ENCODE measurements at places on chromosomes 1 and 21. TPM values are rescaled to one million over a fixed set of nuclear protein-coding genes. Genes with fewer than 3 reads are reported as not detected.

DNA sequence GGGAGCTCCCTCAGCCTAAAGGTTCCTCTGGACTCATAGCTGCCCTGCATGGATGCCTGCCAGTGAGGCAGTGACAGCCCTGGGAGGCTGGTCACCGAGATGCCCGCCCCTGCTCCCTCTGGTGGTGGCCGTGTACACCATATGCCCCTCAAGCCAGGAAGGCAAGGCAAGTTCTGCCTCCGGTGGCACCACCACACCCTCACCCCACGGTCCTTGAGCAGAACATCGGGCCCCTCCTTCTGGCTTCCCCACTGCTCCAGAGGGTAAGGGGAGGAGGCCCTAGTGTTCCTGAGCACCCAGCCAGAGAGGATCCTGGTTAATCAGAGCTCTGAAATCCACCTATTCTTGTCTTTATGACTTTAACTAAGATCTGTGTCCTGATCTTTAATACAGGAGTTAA is 1.5 kb upstream of the S100A14 start:
- no peak for DNase-seq

Gene ZZZ3
- 57.0 TPM for total RNA-seq

GRCh38 chr1:1109743-1110142 is 6.1 kb downstream of the C1orf159 start:
- no peak for DNase-seq

Gene NBPF3
- 16.1 TPM for total RNA-seq

GRCh38 chr1:1144122-1144842 is 28.4 kb upstream of the C1orf159 start:
- peak; percentile 58 for DNase-seq

DNA sequence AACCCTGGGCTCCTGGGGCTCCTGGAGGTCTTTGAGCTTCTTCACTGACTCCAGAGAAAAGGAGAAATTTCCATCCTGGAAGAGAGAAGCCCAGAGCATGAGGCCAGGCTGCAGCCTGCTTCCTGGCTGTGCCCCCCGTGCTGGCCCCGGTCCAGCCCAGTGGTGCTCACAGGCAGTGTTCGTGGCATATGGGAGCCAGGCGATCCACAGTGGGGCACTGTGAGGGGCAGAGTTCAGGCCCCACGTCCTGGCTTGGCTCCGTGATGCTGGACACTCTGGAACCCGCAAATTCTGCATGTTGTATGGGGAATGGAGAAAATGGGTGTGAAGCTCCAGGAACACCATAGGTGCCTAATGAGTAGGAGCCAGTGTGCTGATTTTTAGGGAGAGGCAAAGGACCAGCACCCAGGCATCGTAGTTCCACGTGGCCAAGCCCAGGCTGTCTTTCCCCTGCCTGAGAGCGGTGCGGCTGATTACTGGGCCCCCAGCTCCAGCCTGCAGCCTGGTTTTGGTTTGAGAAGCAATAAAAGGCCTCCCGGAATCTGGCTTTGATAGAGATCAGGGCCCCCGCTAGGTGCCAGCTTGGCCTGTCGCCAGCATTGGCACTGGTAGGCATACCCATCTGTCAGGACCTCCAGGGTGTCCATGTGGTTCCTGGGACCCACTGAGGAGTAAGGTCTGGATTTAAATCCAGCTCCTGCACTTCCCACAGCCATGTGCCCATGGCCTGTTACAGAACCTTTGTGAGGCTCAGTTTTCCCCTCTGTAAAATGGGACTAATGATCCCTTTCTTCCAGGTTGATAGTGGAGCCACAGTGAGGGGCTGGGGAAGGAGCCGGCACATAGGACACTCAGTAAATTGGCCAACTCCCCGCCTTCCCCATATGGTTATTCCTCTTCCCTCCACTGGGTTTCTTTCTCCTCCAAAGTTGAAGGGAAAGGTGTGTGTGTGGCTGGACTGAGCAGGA is 725 bp downstream of the GUCA2A start:
- DNase-seq: no peak

- DNase-seq: no peak
Measured at GRCh38 chr1:242240077-242240476, 241.2 kb upstream of the MAP1LC3C start.

DNA sequence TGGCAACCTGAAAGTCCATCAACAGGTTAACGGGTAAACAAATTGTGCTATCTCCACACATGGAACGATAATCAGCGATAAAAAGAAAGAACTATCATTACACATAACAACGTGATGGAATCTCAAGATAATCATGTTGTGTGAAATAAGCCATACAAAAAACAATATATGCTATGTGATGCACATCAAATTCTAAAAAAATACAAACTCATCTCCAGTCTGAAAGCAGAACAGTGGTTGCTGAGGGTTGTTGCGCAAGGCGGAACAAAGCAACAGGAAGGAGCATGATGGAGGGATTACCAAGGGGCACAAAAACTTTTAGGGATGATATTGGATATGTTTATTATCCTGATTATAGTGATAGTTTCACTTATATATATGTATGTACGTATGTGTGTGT is 324.8 kb downstream of the VAV3 start:
- no peak for DNase-seq

GRCh38 chr21:33892853-33893252 is 22.8 kb downstream of the ATP5PO start:
- DNase-seq: no peak

- no peak for DNase-seq
Measured at GRCh38 chr1:220652995-220653394, 37.2 kb upstream of the C1orf115 start.

DNA sequence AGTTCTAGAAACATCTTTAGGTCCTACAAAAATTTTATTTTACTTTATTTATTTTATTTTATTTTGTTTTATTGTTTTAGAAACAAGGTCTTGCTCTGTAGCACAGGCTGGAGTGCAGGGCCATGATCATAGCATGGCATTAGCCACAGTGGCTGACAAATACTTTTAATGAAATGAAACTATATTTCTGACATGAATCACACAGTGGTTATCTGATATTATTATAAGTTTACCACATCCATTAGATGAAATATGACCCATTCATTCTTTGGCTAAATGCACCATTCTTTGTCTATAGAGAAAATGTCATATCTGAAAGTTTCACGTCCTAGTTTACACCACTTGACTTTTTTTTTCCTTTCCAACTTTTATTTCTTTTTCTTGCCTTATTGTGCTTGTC is 613.4 kb upstream of the ADAMTS5 start:
- no peak for DNase-seq

GRCh38 chr1:205998457-205999241 is 4.5 kb downstream of the RAB7B start:
- DNase-seq: no peak

DNA sequence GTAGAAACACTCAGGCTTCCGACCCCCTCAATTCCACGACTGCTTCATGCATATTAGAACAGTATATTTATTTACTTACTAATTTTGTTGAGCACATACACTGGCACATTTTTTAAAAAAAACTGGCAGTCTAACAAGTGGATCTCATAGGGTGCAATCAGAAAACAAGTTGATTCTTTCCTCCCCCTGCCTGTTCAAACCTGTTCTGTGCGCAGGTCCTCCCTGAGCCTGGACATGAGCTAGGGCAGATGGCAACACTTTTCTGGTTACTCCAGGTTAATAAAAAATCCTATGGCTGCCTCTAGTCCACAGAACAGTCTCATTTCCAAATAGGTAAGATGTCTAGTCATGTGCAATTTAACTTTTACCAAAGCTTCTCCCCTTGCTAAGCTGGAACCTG is 18.6 kb downstream of the HSD11B1 start:
- DNase-seq: no peak

DNA sequence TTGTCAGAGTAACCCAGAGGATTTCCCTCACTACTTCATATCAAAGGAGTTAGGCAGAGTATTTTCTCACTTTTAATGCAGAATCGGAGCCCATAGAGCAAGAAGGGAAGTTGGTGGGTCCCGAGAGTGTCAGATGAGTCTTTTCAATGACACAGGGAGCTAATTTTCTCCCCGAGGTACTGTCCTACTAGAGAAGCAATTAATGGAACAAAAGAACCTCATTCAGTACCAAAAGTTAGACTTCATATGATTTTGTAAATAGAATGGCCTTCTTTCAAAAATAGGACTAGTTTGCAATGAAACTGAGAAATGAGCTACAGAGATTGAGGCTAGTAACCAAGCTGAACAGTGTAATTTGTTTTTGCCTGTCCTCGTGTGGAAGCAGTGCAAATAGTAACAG is 3.9 kb downstream of the NCAM2 start:
- DNase-seq: no peak

DNA sequence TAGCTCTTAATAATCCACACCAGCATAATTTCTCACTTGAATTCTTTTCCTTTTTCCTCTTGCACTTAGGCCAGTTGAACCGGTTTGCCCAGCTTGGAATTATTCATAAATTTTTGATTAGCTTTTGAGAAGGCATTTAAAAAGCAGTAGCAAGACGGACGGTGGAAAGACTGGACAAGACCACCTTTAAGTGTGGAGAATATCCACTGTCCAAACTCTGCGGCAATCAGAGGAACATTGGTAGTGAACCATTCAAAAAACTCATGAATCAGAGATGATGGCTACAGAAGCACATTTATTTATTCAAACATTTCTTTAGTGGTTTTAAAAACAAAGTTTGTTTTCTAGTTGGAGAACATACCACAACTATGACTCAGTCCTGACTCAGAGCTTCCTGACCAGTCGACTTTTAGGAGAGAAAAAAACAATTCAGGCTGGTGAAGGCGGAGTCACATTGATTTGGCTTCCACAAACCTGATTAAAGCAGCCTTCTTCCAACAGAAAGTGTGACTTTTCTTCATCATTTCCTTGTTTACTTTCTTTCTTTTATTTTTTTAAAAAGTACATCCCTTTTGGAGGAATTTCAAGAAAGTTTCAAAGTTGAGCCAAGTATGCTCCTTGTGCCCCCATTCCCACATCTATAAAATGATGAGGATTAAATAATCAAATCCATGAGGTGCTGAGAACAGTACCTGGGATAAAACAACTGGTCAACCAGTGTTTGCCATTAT is 128.8 kb downstream of the ADSS2 start:
- no peak for DNase-seq

Gene CATSPERE
- 0.79 TPM for total RNA-seq

Gene PCP4
- not detected for total RNA-seq

- no peak for DNase-seq
Measured at GRCh38 chr1:64155278-64155677, 48.1 kb upstream of the UBE2U start.

Gene S100A1
- total RNA-seq: not detected

Gene LCE3D
- not detected for total RNA-seq

DNA sequence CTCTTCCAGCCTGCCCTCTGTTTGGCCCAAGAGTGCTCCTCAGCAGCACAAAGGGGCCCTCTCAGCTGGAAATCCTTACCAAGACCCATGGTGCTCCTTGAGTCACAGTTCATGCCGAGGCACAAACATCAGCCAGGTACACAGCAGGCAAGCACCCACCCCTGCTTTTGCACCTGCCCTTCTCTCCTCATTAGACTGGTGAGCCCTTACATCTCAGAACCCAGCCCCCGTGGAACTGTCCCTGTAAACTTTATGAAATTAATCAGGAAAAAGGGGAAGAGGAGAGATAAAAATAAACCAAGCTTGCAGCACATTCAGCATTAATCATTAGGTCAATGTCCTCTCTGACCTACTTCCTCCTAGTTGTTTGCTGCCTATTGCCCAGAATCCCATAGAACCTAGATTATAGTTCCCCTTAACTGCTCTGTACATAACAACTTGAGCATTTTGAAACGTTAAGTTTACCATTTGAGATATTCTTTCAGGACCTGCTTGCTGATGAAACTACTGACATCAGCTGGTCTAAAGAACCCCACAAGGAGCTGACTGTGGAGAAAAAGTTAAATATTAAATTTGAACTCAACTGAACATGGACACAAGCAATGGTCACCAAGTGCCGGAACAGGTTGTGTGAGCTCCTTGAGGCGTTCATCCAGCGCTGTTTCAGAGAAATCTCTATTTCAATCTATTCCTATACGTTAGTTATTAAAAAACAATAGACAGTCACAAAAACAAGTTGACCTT is 738.4 kb downstream of the MATN1 start:
- no peak for DNase-seq

GRCh38 chr1:153749408-153750005 is 21.7 kb downstream of the INTS3 start:
- peak; percentile 76 for DNase-seq

DNA sequence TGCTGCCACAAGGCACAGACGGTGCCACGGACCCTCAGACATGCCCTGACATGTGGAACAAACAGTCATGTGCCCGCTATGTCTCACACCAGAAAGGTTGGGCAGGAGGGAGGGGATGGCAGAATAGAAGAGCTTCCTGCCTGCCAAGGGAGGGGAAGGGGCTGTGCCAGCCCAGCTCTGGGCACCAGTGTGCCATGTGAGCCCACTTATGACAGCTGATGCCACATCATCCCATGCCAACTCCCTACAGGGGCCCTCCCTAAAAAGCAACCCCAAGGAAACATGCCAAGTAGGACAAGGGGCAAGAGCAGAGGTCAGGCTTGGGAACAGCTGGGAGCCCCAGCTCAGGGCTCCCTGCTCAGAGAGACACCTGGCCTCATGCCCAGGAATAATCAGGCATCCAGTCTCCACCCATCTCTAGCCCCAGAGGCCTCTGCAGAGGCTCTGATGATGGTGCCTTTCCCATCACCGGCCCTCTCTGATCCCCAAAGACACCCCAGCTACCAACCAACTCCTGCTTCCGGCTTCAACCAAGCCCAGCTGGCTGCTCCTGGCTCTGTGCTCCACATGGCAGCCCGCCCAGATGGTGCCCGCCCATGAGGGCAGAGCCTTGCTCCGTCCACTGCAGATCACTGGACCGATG is 10.3 kb downstream of the ADGRB2 start:
- no peak for DNase-seq

Gene HOOK1
- 12.8 TPM for total RNA-seq

GRCh38 chr1:42221952-42222606 is 57.5 kb upstream of the GUCA2A start:
- DNase-seq: no peak

DNA sequence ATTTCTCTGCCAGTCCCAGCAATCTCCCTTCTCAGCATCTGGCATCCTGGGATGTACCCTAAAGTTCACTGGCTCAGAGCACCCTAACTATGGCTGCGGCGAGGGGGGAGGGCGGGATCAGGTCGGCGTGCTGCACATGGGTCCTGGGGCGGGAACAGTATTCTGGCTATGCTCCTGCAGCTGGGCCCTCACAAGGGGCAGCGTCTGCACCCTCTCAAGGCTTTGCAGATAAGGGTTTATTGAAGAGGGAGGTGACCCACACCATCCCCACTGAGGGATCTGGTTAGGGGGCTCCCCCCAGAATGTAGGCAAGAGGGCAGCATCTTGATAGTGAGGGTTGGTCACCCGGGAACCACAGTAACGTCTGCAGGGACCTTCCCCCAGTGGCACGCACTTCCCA is 44.9 kb upstream of the PCBP3 start:
- no peak for DNase-seq

DNA sequence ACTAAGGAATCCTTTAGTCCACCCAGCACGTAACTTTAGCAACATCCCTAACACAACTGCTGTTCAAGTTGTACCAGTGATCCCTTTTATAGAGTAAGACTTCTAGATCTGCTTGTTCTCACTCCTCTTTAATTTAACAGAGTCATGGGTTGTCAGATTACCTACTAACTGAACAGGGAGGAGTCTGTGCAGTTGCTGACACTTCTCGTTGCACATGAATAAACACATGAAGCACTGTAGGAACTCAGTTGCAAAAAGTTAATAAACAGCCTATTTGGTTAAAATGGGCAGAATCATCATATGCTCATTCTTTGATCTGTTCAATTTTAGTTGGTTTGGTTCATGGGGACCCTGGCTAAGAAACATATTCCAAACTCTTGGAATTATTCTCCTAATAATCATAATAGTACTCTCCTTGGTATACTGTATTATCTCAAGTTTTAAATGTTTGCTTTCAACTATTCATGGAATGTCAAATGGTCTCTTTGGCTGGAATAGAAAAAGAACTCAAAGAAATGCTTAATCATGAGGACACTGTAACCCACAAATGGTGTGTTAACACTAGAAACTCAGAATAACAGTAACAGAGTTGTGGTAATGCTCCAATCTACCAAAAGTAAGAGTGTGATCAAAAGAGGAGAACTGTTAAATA is 15.6 kb downstream of the PLPPR5 start:
- no peak for DNase-seq

All from T-cell (primary cell).